Stimulated activated CD8-positive, alpha-beta memory T cell treated with anti-CD3 and anti-CD28 coated beads, Interleukin-7, amount 100 ng/mL, for 1 hour (primary cell): ENCODE measurements at places on chromosomes 3 and 15.

GRCh38 chr3:149016669-149017541 is 25.6 kb downstream of the GYG1 start:
- DNase-seq, result no peak

DNA sequence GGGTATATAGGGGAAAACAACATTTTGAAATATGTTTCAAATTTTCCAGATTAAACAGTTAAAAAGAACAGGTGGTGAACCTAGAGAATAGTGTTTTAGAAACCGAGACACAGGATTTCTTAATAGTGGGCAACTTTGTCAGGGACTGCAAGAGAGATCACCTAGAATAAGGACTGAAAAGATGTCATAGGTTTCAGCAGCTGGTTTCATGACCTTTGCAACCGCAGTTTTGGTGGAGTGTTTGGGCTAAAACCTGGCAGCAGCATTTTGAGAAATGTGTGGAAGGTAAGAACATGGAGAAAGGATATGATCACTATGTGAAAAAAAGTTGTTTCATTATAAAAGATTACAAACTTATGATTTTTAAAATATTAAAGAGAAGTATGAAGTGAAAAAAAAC is 34.9 kb downstream of the PRKCI start:
- DNase-seq, result no peak

GRCh38 chr3:39671600-39671999 is 137.8 kb upstream of the MYRIP start:
- DNase-seq, result no peak

- no peak for DNase-seq
Observed at GRCh38 chr15:39494462-39494861, 86.4 kb upstream of the THBS1 start.

- DNase-seq, result no peak
Observed at GRCh38 chr3:4505688-4506558, 12.8 kb downstream of the ITPR1 start.

- DNase-seq, result no peak
Observed at GRCh38 chr15:65653341-65653740, 31.6 kb downstream of the SLC24A1 start.
